ENCODE measurements at places on chromosomes 16 and 17.
A peak's percentile ranks its signal among the peaks of the same experiment; 100 is the strongest.

DNA sequence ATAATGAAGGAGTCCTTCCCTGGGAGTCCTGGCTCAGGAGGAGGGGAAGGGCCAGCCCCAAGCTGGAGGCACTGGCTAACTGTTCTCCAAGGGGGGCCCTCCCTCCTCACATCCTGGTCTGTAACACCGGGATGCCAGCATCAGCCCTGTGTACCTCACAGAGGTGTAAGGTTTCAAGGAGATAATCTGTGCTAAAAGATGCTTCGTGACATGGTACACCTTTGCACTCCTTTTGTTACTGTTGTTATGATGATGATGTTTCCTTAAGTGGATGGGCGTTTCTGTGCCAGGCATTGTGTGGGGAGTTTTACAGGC lies 236.7 kb upstream of the TNRC6C start:
- no peak for DNase-seq

GRCh38 chr16:8858994-8859912 lies 9.6 kb downstream of the CARHSP1 start:
- no peak for DNase-seq

DNA sequence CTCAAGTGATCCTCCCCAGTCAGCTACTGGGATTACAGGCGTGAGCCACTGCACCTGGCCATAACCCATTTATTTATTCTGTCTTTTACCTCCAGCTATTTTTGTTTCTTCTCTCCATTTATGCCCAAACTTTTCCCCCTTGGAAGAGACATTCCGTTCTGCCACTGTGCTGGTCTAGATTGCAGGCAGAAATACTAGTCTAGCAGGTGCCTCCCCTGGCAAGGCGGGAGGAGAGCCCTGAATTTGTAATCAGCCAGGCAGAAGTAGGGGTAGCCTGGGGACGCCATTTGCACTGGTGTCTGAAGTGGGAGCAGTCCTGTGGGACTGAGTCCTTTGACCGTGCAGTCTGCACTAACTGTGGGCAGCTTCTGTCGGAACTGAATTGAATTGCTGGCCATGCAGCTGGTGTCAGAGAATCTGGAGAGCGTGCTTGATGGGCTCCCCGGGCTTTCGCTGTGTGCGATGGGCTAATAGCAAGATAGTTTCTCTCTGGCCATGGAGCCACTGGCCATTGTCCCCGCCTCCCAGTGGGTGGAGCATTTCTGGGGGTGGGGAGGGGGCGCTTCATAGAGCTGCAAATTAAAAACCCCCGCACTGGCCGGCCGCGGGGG lies 31.5 kb upstream of the LITAF start:
- no peak for DNase-seq

GRCh38 chr16:7221157-7221556 lies 111.5 kb upstream of the RBFOX1 start:
- no peak for DNase-seq

- no peak for DNase-seq
Measured at GRCh38 chr17:81270279-81270678, 24.8 kb downstream of the SLC38A10 start.

DNA sequence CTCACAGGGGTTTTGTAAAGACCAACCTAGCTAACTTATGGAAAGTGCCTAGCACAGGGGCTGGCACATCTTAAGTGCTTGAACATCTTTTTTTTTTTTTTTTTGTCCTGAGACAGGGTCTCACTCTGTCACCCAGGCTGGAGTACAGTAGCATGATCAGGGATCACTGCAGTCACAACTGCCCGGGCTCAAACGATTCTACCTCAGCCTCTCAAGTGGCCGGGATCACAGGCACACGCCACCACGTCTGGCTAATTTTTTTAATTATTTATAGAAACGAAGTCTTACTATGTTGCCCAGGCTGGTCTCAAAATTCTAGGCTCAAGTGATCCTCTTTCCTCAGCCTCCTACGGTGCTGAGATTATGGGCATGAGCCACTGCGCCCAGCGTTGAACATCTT lies 1.3 kb downstream of the LYRM9 start:
- DNase-seq, result no peak

GRCh38 chr16:704552-705380 lies 835 bp downstream of the FBXL16 start:
- no peak for DNase-seq

GRCh38 chr17:38588788-38589174 lies 17.0 kb downstream of the SRCIN1 start:
- no peak for DNase-seq

DNA sequence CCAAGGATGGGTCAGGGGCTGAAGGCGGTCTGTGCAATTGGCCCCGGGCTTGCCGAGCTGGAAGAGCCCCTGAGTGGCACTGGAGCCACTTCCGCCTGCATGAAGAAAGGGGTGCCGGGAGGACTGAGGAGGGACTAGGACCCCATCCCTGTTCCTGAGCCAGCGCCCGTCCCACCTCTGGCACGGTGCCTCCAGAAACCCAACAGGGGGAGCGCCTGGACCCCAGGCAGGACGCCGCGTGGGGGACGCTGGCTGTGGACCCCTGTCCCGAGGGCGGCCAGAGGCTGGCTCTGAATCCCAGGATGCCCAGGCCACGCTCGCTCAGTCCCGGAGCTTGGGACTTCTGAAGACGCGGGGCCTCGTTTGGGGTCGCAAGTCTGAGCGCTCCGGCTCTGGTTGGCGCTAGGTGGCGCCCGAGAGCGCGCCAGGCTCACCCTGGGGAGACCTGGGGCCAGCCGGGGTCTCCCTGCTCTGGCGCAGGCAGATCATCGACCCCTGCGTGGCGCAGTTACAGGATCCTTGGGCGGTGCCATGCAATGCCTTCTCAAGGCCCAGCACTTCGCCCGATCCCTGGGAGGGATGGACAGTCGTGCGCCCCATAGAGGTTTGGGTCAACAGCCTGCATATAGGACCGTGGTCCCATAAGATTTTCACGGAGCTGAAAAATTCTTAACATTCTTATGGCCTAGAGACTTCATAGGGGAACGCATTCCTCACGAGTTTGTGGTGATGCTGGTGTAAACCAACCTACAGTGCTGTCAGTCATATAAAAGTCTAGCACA lies 58.5 kb upstream of the CREBBP start:
- DNase-seq, result no peak

GRCh38 chr16:595094-595528 lies 5.2 kb downstream of the RAB40C start:
- DNase-seq, result no peak

DNA sequence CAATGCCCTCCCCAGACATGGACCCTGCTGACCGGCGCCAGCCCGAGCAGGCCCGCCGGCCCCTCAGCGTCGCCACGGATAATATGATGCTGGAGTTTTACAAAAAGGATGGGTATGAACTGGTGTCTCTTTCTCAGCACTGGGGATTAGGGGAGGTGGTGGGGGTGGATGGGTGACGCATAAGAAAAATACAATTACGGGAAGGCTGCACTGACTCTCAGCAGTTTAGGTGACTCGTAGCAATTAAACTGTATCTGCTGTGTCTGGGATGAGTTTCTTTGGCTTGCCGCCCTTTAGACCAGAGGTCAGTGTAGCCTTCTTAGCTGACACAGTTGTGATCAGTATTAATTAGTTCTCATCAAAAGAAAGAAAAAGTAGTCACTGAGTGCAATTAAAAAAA lies 59.0 kb downstream of the ELAC2 start:
- no peak for DNase-seq

- DNase-seq, result peak; percentile 54
Measured at GRCh38 chr17:71740866-71741265, 380.0 kb upstream of the SOX9 start.

- DNase-seq, result no peak
Measured at GRCh38 chr16:7420079-7420478, 87.4 kb downstream of the RBFOX1 start.

DNA sequence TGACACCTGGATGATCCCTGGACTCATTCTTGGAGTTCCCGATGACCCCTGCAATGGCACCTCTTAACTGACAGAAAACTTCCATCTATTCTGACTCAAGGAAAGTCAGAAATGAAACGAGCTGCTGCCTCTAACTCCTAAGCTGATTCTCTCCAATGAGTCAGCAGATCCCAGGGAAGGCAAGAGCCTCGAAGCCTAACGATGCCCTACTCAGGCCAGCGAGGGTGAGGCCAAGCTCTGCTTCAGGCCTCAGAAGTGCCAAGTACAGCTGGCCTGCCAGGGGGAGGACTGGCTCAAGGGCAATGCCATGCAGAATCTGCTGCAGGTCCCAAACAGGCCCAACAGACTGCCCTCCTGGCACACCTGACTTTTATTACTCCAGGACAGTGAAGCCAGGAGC lies 36.3 kb downstream of the PLXDC1 start:
- DNase-seq, result no peak

GRCh38 chr17:42853968-42854790 lies 3.2 kb downstream of the AOC3 start:
- DNase-seq, result no peak

GRCh38 chr17:34009912-34010311 lies 245.2 kb upstream of the CCL2 start:
- no peak for DNase-seq

- no peak for DNase-seq
Measured at GRCh38 chr16:89958068-89958467, 9.5 kb downstream of the DEF8 start.

DNA sequence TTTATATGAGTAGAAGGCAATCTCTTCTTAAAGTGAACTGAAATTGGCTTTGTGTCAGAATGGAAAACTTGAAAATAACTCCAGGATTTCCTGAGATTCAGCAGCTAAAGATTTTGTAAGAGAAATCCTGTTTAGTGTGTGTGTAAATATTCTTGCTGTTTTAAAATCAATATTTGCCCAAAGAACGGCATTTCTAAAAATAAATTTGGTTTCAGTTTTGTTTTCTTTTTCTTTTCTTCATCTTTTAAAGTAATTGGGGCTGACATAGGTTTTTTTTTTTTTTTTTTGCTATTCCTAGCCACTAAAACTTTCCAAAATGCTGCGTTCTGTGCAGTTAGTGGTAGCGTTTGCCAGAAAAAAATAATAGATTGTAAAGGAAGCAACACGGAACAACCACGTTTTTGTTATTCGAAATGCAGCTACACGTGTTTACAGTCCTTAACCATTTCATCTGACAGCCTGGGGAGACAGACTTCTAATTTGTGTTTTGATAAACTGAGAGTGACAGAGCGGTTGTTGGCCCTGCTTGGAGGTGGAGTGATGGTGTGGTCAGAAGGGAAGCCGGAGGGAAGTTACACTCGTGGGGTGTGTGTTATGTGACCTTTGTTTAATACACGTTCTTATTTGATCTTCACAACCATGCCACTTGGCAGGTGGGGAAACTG lies 21.6 kb upstream of the SMPD3 start:
- DNase-seq, result no peak

GRCh38 chr16:21223787-21224186 lies 9.7 kb upstream of the ANKS4B start:
- DNase-seq, result no peak

- no peak for DNase-seq
Measured at GRCh38 chr16:1468426-1468810, 6.4 kb downstream of the CLCN7 start.

GRCh38 chr17:49886036-49886435 lies 38.2 kb upstream of the TAC4 start:
- DNase-seq, result no peak

- DNase-seq, result no peak
Measured at GRCh38 chr17:62703261-62703775, 75.8 kb downstream of the MRC2 start.

GRCh38 chr16:67833030-67833414 lies 9.1 kb upstream of the THAP11 start:
- no peak for DNase-seq

DNA sequence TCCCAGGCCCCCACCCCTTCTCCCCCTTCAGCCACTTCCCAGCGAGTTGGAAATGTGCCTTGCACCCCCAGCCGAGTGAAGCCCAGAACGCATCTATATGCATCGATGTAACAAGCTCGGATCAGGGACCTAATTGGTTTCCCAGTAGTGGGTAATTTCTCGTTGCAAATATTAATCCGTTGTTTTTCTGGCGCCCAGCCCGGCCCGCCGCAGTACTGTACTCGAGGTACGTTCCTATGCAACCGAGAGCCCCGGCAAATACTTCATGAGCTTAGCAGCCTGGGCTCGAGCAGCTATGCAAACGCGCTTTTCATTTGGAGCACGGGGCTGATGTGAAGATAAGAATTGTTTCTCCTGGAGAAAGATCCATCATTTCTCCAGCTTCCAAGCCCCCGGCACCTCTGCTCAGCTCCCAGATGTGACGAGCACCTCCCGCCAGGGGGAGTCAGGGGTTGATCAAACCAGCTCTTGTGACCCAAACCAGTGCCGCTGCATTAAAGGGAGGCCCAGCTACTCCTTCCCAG lies 229.8 kb downstream of the KATNIP start:
- peak; percentile 76 for DNase-seq

GRCh38 chr16:70495425-70496182 lies 27.8 kb downstream of the COG4 start:
- DNase-seq, result no peak

- peak; percentile 37 for DNase-seq
Measured at GRCh38 chr16:75494661-75495075, 573 bp downstream of the CHST6 start.

DNA sequence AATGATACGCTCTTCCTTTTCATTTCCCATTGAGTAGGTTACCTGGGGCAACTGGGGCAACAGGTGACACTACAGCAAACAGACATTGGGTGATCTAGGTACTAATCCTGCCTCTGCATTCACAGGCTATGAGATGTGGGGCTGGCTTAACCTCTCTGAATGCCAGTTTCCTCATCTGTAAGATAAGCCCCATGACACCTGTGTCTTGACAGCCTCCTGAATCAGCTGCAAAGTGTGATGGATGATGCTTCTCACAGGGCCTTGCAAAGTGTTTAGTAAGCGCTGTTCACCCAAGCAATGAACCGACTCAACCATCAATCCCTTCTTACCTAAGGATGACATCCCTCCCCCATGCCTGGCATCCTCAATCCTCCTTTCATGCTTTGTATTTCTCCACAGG lies 322.8 kb downstream of the XYLT1 start:
- DNase-seq, result no peak

DNA sequence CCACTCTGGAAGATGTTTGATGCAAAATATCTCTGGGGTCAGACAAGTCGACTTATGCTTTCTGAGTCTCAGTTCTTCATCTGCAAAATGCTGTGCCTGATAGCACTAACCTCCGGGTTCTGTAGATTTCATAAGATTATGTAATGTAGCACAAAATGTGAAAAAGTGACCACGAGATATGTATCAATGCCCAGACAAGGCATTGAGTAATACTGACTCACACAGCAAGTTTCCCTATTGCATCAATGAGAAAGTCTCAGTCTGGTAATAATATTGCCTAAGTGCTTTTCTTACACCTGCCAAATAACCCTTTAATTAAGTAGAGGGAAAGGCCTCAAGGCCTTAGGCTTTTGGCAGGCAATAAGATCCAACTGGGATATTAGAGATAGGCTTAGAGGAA lies 41.4 kb upstream of the MMP2 start:
- DNase-seq, result no peak
